GM13977 (cell line): ENCODE measurements at places on chromosomes 6 and 20.

DNA sequence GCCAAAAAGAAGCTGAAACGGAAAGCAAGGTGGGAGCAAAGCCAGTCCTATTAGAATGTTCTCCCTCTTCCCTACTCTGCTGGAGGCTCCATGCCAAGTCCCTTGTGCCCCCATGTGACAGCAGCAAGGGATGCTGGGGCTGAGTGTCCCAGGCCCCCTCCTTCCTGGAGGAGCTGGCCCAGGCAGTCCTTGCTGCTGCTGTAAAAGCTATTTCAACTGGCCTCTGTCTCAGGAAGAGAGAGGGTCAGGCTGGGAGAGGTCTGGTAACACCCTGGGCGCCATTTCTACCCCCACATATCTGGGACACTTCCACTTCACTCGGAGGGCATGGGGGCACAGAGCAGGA is 25.0 kb downstream of the TTBK1 start:
- no peak for DNase-seq

DNA sequence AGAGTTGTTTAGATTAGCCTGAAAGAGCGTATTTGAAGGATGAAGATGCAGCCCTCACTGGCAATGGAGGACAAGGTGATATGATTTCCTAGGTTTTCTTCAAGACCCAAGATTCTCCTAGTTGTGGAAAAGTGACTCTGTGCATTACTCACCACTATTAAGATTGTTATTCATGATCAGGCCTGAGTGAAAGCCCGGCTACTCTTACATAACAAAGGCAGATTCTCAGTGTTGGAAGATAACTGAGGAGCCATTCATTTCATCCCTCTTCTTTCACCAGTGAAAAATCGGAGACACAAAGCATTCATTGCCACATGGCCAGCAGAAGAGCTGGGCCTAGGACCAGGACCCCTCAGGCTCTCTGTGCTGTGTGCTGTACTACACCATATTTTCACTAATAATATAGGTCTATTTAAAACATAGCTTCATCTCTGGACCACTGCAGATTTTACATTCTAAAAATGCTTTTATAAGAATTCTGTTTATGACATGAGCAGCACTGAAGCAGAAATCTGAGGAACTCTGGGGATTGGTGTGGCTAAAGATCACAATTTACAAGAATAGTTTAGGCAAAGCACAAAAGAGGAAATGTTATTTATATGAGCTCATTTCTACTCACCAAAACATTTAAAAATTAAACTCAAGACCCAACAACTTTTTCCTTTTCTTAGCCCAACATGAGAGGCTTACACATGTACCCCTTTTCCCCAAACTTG is 181.9 kb upstream of the CCN2 start:
- no peak for DNase-seq

DNA sequence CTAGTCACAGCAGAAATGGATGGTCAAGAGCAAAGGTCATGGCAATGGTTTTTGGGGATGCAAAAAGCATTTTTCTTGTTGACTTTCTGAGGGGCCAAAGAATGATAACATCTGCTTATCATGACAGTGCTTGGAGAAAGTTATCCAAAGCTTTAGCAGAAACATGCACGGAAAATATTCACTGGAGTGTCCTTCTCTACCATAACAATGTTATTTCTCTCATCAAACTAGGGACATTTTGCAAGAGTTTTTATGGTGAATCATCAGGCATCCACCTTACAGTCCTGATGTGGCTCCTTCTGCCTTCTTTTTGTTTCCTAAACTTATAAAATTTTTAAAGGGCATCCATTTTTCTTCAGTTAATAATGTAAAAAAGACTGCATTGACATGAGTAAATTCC is 302.3 kb downstream of the HIVEP2 start:
- no peak for DNase-seq

DNA sequence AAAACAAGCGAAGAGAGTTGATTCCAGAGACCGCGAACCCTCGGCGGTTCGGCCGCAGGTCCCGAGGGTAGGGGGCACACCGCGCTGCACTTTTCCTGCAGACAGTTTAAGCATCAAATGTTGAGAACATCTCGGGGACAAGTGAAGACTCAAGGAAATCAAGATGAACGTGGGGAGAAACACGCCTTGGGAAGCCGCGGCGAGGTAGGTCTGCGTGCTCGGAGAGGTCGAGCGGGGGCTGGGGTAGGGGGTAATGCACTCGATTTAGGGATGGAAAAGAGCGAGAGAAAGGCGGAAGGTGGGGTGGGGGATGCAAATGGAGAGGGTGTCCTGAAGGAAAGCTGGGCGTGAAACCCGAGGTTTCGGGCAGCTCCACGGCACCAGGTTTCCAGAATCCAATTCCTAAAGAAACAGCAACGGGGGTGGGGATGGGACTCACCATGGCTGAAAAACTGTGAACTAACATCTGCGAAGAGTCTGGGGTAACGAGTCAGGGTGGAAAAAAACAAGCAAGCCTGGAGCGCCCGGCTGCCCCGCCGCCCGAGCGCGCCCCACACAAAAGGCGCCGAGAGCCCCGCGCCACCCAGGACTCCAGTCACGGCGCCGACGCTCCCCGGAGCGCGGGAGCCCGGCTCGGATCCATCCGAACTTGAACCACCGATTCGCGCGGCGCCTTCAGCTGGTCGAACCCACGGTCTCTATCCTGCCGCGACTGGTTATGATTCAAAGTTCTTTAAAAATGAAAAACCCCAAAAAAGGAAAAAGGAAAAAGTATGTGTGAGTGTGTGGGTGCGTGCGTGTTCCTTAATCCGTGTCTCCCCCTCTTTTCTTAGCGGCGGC is 3.5 kb downstream of the TFAP2A start:
- no peak for DNase-seq

- no peak for DNase-seq
These were observed 91.8 kb downstream of the MAN1A1 start for GRCh38 chr6:119257726-119258125.

GRCh38 chr20:6622041-6622440 is 145.4 kb upstream of the BMP2 start:
- no peak for DNase-seq

GRCh38 chr6:124699038-124699437 is 263.2 kb upstream of the RNF217 start:
- DNase-seq = no peak

GRCh38 chr20:62234339-62234738 is 4.0 kb upstream of the OSBPL2 start:
- no peak for DNase-seq

GRCh38 chr20:3914446-3914845 is 25.3 kb downstream of the PANK2 start:
- DNase-seq = no peak

GRCh38 chr6:22356362-22356940 is 59.6 kb upstream of the PRL start:
- DNase-seq = no peak

DNA sequence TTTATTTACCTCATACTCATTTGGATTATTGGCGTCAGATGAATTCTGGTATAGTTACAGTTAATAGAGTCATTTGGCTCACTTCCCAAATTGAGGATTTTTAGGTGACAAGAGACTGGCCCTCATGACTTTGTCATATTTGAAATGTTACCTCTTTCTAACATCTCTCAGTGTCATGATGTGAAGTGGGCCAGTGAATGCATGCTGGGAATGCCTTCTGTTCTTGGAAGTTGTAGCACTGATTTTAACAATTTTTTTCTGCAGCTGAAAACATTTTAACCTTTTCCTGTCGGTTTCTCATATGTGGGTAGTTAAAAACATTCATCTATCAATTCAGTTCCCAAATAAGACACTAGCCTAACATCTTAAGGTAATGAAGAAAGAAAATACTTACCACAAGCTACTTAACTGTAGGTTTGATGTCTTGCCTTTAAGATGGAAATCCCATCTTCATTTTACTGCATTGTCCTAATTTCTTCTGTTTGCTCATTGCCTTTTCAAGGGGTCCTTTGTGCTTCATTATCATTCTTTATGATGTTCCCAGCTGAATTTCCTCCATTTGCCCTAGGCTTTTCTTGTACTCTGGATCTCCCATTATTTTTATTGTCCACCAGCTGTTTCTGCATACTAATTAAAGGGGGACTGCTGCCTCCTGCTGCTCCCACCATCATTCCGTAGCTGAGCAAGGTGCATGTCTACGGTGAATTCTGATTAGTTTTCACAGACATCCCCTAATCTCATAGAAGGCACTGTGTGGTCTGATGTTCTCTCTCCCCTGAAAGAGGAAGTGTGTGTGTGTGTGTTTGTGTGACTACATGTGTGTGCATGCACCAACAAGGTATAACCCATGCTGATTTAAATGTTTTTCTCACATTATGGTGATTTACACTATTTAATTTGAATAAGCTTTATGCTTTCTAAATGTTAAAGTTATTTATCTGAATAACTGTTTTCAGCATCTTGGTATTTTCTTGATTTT is 109.5 kb downstream of the B3GAT2 start:
- no peak for DNase-seq

DNA sequence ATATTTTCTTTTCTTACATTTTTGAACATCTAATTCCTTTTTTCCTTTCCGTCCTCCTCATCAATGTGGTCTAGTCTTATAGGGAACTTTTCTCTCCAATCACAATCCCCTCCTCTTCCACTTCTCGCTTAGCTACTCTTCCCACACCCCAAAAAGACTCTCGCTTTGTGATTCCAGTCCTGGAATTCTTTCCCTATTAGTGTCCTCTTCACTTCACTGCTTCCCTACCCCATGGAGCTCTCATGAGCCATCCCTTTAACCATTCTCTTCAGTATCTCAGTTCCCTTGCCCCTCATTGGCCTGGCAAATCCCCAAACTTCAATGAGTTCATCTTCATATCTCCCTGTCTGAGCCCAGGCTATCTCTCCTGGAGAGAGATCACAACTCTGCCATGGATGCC is 55.3 kb upstream of the CEP85L start:
- DNase-seq = no peak

DNA sequence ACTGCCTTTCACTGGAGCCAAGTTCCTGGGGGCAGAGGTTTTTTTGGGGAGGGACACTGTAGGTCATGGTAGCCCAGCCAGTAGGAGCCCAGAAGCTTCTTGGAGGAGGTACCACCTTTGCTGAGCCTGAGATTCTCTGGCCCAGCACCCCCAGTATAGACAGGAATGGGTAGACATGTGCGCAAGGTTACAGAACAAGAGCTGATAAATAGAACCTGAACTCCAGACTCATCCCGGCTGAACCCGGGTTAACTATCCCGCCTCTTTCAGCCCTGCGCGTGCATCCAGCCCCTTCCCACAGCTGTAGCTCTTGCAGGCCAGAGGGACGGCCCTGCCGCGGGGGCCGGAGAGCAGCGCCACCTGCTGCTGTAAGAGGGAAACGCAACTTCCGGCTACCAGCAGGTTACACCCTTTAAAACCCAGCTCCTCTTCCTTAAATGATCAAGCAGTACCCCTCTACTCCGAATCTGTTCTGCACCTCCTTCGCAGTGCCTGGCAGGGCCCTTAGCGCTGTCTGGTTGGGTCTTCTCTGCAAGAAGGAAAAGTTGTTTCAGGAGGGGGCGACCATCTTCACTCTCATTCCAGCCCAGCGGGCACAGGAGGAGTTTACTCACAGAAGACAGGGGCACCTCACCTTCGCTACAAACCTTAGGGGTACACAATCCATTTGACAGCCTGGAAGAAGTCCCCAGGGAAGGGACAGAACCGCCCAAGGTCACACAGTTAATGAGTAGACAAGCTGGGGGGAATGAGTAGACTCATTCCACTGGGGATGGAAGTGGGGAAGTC is 7.5 kb downstream of the SRXN1 start:
- peak; percentile 93 for DNase-seq

- DNase-seq = no peak
These were observed 212.4 kb upstream of the RUNX2 start for GRCh38 chr6:45115696-45116095.

GRCh38 chr6:68497927-68498326 is 137.2 kb upstream of the ADGRB3 start:
- no peak for DNase-seq

- no peak for DNase-seq
These were observed 122.9 kb downstream of the IRF4 start for GRCh38 chr6:514396-514978.

DNA sequence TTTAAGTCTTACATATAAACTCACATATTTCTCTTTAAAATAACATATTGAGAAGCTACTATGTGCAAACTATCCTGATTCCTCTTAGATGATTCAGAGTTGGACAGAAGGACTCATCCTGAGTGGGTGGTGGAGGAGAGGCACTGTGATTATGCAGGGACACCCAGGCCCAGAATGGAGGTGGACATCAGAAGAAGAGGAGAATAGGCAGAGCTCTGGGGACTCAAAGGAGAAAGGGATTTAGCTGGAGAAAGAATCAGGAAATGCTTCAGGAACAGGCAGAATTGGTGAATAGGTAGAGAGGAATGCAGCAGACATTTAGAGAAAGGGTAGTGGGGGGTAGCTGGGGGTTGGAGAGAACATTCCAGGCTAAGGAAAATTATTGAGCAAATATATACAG is 17.4 kb downstream of the RCAN2 start:
- DNase-seq = no peak

DNA sequence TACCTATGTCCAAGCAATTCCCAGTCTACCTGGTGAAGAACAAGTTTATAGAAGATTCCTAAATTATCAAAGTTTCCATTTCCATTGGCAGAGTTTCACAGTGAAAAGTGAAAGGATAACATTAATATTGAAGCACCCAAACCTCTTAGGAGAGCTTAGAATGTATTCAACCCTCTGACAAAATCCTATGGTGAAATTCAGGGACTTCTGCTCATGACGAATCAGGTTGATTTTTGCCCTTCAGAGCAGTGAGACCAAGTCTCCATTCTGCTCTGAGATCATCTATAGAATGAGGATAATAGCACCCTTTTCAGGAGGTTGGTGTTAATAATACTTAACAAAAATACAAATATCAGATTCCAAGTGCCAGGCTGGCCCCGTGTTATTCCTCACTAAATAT is 15.5 kb downstream of the SERPINB1 start:
- no peak for DNase-seq

DNA sequence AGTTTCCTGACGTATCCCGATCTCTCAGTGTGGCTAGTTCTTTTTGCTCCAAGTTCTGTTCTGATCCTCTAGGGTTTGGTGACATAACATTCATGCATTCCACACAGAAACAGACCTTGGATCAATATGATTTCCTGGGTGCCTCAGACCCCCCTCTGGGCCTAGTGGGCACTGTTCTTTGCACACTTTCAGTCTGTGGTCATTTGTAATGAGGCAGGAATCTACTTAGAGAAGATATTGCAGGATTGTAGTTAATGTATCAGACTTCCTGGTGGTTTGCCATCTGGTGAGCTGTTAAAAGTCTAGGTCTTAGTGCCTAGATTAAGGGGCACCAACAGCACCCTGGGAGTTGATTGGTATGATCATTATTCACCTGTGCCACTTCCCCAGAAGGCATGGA is 7.5 kb downstream of the BEND6 start:
- DNase-seq = no peak

DNA sequence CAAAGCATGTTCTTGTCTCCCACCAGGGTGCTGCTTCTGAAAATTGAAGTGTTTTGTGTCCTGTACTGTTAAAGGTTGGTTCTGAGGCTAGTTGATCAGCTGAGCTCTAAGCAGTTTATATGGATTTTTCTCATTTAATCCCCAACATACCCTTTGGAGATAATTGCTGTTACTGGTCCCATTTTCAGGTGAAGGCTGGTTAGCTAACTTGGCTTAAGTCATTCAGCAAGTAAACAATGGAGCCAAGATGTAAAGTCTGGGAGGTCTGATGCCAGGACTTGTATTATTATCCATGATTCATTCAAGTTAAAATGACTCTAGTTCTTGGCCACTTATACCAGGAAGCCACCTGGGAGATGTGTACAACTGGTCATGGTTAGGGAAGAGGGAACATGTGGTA is 42.5 kb upstream of the FERMT1 start:
- no peak for DNase-seq

- peak; percentile 72 for DNase-seq
These were observed 76.4 kb upstream of the RNF24 start for GRCh38 chr20:4091490-4092479.

- no peak for DNase-seq
These were observed at the start of gene MOG for GRCh38 chr6:29656798-29657197. TSS of gene MOG (plus strand) at chr6:29657092. CDS start at chr6:29657210, 118 bp downstream.
